ENCODE measurements at places on chromosomes 5 and 9.

DNA sequence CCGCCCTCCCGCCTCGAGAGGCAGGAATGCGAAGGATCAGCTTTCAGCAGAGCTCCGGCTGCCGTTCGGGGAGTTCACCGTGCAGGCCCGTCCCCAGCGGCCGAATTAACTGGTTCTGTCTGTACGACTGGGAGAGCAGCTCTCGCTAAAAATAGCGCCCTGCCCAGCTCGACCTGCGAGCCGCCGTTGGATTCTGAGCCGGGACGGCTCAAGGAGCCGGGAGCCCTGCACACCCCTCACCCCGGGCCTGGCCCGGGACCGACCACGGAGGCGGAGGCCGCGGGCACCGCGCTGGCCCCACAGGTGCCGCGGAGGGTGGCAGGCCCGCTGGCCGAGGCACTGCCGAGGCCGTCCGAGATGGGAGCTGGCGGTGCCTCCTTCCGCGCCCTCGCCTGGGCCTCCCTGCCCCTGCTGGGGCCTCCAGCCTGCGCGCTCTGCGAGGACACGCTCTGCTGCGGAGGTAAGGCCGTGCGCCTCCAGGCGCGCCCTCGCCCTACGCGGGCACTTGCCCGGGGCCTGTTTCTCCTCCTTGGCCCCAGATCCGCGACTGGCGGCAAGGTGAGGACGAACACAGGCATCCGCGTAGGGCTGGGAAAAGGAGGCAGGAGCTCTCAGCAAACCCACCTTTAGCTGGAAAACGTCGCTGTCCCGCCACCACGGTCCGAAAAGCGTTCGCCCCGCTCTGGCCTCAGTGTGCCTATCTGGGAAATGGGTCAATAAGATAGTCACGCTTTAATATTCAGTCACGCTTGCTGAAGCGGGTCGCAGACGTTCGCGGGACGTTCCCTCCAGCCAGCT is 53.1 kb upstream of the DAB2IP start:
- no peak for DNase-seq

DNA sequence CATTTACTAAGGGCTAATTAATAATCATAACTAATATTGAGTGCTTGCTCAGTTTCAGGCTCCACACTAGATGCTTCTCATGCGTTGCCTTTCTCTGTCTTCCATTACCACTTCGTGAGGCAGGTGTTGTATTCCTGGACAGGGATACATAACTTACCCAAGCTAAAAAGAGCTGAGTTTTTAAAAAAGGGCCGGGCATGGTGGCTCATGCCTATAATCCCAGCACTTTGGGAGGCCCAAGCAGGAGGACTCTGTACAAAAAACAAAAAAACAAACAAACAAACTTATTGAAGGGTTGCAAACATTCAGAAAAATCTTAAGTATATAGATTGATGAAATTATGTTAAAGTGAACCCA is 12.1 kb upstream of the ANKRD33B start:
- DNase-seq: no peak

DNA sequence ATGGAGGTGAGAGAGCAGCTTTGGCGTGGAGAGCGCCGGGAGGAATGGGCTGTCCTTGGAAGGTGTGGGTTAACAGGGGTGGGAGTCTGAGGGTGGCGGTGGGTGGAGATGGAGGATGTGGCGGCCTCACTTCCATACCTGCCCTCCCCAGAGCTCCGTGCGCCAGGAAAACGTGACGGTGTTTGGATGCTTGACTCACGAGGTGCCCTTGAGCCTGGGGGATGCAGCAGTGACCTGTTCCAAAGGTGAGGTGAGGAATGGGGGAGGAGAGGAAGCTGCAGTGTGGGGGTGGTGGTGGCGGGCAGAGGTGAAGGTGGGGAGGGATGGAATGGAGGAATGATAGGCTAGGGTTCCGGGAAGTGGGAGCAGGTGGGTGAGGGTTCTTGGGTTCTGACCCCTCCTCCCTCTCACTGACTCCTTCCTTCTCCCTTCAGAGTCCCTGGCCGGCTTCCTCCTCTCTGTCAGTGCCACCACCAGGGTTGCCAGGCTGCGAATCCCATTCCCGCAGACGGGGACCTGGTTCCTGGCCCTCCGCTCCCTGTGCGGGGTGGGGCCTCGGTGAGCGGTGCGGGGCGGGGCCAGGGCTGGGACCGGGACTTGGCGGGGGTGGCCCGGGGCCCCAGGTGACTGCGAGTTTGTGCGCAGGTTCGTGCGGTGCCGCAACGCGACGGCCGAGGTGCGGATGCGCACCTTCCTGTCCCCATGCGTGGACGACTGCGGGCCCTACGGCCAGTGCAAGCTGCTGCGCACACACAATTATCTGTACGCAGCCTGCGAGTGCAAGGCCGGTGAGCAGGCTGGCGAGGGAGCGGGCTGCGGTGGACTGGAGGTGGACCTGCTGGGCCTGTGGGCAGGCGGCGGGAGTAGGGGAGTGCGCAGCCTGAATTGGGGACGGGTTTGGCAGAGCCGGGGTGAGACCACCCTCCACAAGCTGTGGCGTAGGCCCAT is 17.1 kb downstream of the TMEM8B start:
- DNase-seq: no peak

- DNase-seq: no peak
Observed at GRCh38 chr5:71880536-71880935, 161.5 kb downstream of the CARTPT start.

GRCh38 chr9:123265833-123266232 is 2.6 kb downstream of the STRBP start:
- DNase-seq: no peak

GRCh38 chr9:114286146-114286679 is 36.7 kb upstream of the ORM1 start:
- no peak for DNase-seq

GRCh38 chr9:121312169-121312568 is 44.2 kb downstream of the GSN start:
- DNase-seq: no peak

DNA sequence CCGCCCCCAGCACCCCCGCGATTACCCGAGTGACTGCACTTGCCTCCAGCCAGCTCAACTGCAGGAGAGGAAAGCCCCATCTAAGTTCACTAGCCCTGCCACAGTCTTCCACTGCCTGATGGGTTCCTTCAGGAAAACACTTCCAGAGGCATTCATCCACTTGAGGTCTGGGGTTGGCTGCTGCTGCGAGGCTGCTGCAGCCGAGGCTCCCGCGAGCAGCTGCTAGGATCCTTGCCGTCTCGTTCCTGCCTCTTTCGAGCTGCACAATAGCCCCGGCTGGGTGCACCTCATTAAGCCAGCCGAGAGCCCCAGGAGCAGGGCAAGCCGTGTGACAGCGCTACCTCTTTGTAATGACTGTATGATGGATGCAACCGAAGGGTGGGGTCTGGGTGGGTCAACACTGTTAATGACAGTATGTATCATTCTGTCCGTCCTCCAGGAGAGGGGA is 24.2 kb upstream of the ELAVL2 start:
- no peak for DNase-seq

GRCh38 chr5:149807176-149807575 is 77.1 kb downstream of the PPARGC1B start:
- DNase-seq: no peak

DNA sequence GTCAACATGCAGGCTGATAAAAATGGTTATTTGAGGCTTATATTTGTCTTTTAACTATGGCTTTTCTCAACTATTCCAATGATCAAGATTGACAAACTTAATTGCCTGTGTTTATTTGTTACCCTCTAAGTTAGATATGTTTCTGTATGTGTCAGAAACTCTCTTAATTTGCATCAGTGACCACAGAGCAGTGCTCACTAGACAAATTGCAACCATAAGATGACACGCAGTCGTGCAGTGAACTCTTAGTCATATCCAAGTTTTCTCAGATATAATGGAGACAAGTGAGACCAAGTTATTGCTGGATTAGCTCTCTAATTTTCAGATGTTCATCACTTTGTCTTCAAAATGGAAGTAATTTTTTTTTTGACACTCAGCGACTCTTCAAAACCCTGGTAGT is 342.2 kb upstream of the RFX3 start:
- DNase-seq: no peak

DNA sequence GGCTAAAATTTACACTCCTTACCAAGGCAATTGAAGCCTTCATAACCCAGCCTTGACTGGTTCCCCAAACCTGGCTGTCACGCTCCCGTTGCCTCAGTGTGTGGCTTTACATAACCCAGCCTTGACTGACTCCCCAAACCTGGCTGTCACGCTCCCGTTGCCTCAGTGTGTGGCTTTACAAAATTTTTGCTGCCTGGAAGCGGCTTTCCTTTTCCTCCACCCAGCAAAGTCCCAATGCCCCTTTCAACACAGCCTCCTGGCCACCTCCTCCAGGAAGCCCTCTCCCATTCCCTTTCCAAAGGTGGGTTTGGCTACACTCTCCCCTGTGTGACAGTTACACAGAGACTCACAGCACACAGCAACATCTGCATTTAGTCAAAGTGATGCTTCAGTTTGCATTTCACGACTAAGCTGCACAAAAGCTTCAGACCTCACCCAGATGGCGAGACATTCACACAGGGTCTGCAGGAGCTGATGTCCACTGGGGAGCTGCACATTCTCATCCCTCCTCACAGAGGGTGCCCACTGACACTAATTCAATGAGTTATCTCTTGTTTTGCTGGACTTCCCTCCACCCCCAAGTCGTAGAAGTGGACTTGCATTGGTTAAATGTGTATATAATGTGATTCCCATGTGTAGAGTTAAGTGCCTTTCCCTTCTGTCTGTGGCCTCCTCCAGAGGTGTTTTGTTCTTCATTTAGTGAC is 156.6 kb upstream of the PHYKPL start:
- no peak for DNase-seq

- DNase-seq: no peak
Observed at GRCh38 chr5:174617910-174618309, 106.5 kb upstream of the MSX2 start.

DNA sequence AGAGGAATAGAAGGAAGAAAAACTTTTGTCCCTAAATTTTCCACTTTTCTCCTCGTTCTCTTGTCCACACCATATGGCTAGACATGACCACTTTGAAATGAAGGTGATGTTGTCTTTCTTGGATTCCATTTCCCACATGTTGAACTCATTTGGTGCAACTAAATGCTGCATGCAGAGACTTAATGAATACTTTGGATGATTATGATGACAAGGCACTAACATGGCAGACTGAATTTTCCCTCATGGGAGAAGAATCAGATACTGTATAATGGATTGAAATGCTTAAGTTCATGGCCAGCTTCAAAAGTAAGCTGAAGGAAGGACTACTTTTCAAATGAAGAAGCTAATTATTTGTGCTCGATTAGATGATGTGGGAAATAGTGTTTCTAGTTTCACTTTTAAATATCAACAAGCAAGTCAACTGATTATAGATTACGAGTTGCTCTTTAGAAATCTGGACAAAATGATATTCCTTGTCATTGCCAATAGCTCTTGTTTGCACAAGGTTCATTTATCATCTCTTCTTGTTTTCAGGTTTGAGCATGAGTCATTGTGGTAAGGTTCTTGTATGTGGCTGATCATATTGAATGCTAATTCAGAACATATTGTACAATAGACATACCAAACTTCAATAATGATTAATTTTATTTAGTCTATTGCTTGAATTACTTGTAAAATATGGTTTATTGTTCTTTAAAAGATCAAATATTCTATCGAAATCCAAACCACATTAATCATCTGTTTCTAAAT is 501.3 kb upstream of the FTMT start:
- no peak for DNase-seq

- DNase-seq: no peak
Observed at GRCh38 chr5:65555287-65555686, 7.7 kb downstream of the CENPK start.

- no peak for DNase-seq
Observed at GRCh38 chr9:71680189-71680980, 87.9 kb downstream of the CEMIP2 start.

- DNase-seq: no peak
Observed at GRCh38 chr5:130526708-130527107, 622.4 kb downstream of the CHSY3 start.

DNA sequence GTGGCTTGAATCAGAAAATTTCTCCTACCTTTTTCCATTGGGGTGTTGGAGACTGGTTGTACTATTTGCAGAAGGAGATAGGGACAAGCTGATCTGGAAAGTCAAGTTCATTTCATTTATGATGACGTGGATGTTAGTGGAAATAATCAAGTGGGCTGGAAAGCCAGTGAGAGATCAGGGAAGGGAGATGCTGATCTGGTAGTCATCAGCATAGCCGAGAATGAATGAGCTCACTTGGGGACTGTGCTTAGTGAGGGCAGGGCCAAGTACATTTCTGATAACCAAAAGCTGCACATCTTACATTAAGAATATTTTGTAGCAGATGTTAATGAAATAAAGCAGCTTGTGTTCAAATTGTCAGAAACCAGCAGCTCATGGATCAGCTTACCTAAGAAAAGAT is 12.1 kb downstream of the MAN2A1 start:
- no peak for DNase-seq

DNA sequence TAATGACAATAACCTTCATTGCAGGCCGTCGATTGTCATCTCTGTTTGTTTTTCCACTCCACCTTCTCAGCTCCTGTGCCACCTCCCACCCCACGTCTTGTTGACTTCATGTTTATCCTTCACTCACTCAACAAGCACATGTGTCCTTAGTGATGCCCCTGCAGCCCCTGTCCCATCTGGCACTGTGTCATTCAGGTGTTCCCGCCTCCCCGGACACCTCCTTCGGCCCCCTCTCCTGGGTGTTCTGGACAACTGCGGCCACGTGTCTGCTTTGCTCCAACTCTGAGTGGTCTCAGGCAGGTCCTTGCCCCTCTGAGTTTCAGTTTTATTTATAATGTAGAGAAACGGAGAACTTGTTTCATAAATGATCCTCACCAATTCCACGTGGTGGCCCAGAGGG is 91.0 kb upstream of the COL5A1 start:
- no peak for DNase-seq

DNA sequence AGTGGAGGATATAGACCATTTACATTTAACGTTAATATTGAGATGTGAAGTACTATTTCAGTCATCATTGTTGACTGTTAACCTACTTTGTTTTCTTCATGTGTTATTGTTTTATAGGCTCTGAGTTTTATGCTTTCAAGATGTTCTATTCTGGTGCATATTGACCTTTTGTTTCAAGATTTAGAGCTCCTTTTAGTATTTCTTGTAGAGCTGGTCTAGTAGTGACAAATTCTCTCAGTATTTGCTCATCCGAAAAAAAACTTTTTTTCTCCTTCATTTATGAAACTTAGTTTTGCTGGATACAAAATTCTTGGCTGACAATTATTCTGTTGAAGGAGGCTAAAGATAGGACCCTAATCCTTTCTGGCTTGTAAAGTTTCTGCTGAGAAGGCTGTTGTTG is 91.3 kb downstream of the INVS start:
- DNase-seq: no peak

GRCh38 chr9:122904466-122904822 is 715 bp downstream of the RC3H2 start:
- DNase-seq: peak; percentile 29

DNA sequence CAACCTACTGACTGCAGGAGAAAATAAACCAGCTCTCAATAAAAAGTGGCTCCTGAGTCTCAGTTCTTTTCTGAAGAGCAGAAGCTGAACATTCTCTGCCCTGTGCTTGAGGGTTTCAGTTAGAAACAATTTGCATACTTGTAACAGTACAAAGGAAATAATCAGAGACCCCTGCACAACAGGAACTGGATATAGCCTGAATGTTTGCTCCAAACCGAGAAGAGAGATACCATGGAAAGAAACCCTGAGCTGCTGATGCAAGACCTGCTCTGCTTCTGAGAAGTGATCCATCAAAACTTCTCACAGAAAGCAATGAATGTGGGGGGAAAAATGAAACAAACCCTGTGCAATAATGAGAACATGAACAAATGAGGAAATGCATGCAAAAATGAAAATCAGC is 592.9 kb downstream of the SEMA5A start:
- no peak for DNase-seq
